ENCODE measurements at places on chromosomes 2 and 18.

DNA sequence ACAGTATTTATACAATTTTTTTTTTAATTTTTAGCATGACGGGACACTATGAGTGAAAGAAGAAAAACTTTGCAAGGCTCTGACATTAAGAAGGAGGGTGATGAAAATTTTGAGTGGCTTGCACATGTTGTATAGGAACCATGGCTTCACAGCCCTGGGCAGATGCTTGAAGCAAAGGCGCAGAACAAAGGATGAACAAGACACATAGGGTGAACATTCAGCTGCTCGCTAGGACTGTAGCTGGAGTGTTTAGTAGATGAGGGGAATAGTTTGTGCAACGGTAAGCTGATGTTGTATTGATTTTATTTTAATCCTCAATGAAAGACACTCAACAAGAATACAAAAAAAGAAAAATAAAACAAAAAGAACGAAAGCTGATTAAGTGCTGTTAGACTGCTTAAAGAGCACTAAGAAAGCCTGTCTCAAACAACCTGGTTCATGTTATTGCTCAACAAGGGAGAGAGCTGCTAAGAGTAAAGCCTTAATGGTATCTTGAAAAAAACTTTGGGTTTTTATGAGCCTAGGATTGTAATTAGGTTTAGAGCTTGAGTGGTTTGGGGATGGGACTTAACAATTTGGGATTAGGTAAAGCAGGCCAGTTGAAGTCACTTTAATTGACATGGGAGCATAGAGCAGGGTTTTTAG is 41.2 kb upstream of the GCFC2 start:
- no peak for DNase-seq

GRCh38 chr18:3721771-3722648 is 272.0 kb downstream of the TGIF1 start:
- no peak for DNase-seq

- no peak for DNase-seq
These were observed 675.6 kb upstream of the CELF4 start for GRCh38 chr18:38241216-38241615.

GRCh38 chr2:128643221-128644065 is 324.8 kb upstream of the HS6ST1 start:
- DNase-seq: no peak

Data from COLO829 (cell line).